ENCODE measurements at places on chromosomes 12 and 14.

GRCh38 chr12:89756585-89757398 lies 48.2 kb upstream of the ATP2B1 start:
- DNase-seq = peak; percentile 58

- DNase-seq = no peak
Observed at GRCh38 chr12:16594797-16595196, 11.2 kb downstream of the LMO3 start.

DNA sequence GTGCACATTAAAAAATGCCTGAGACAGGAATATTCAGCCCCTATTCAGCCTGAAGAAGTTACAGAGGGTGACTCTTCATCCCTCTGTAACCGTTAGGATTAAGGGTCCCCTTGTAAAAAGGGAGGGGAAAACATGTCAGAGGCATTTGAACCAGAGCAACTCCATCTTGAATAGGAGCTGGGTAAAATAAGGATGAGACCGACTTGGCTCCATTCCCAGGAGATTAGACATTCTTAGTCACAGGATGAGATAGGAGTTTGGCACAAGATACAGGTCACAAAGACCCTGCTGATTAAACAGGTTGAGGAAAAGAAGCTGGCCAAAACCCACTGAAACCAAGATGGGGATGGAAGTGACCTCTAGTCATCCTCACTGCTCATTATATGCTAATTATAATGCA lies 19.9 kb upstream of the MDM1 start:
- DNase-seq = no peak

GRCh38 chr14:92316937-92317336 lies 6.0 kb upstream of the SLC24A4 start:
- DNase-seq = no peak

DNA sequence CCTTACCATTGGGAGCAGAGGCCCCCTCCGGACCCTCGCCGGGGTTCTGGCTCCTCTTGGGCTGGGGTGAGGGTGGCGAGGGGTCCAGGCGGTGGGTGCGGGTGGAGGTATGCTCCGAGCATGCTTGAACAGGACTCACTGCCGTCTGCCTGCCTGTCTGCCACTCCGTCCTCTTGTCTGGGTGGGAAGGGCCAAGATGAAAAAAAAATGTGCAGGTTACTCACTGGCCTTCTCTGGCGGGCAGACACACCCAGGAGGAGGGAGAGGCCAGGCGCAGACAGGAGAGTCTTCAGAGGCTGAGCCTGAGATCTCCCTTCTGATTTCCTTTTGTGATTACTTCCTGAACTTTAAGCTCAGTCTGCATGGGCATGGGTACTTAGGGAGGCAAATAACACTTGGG lies 76.1 kb downstream of the STON2 start:
- DNase-seq = no peak

DNA sequence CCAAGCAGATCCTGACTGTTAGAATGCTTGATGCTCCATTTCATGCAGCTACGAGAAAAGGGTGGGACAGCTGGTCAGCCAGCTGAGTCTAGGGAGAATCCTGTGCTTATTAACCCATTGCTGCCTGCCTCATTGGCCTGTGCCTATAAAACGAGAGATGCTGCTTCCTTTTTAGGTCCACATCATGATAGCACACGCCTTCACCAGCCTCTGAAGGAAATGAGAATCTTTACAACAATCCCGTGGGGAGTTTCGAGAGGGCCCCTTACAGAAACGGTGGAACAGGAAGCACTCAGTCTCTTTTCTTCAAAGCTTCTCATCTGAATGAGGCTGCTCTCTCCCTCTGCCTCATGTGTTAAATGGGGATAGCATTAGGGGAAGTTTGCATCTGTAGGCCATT lies 147.3 kb upstream of the RFLNA start:
- no peak for DNase-seq

DNA sequence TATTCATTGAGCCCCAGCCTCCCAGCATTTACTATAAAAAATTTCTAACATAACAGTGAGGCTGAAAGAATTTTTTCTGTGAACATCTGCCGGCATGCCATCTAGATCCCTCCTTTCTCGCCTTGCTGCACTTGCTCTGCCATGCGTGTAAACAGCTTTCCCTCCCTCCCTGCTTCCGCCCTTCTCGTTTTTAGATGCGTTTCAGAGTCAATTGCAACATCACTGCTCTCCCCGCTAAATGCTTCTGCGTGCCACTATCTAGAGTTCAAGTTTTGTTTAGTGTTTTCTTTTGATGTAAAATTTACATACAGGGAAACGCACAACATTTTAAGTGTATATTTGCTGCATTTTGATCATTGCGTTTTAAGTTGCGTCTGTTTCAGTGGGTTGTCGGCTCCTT lies 83.6 kb downstream of the CCDC92 start:
- no peak for DNase-seq

- DNase-seq = no peak
Observed at GRCh38 chr14:37027188-37027824, 145.1 kb downstream of the SLC25A21 start.

DNA sequence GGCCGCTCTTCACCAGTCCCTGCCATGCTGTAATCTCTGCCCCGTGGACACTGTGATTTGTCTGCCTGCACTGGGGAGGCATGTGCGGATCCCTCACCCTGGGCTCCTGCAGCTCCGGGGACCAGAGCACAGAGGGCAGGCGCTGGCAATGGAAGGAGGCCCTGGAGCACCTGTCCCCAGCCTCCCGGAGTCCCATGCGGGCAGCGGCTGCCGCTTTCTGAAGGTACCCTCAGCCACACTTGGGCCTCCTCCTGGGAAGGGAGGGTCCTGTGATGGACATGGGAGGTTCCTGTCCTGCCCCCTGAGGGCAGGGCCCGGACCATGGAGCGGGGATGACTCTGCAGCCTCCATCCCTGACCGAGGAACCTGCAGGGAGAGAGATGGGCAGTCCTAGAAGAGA lies 297.4 kb upstream of the SFSWAP start:
- DNase-seq = no peak

DNA sequence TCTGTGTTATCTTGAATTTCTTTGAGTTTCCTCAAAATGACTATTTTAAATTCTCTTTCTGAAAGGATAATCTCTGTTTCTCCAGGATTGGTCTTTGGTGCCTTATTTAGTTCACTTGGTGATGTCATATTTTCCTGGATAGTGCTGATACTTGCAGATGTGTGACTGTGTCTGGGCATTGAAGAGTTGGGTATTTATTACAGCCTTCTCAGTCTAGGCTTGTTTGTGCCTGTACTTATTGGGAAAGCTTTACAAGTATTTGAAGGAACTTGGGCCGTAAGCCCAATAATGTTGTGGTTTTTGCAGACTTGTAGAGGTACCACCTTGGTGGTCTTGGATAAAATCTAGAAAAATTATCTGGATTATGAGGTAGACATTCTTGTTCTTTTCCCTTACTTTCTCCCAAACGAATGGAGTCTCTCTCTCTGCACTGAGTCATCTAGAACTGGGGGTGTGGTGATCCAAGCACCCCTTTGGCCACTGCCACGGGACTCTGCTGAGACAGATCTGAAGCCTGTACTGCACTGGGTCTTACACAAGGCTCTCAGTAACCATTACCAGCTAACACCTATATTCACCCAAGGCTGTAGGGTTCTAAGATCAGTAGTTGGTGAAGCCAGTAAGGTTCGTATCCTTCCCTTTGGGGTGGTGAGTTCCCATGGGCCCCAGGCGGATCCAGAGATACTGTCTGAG lies 703.7 kb upstream of the MGAT4C start:
- DNase-seq = no peak

DNA sequence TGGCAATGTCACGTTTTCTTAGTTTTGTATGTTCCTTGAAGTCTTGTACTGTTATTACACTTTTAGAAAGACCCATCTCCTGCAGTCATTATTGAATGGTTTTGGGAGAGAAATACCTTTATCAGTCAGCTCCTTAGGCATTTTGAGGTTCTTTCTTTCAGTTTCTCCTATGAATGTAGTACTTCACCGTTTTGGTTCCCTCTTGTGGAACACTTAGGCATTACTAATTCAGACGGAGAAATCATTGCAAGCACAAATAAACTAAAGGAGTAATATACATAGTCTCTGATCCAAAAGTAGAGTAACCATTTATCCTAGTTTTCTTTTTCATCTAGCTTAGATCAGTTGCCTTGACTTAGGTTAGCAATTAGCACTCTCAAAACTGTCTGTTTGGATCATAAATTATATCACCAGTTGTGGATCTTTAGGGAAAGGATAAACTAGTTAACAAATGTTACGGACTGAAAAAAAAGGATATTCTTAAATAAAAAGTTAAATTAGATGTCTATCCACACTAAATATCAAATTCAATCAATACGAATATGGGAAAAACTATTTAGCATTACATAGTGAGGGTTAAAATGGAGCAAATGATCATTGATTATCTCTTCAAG lies 1538.3 kb upstream of the SEL1L start:
- no peak for DNase-seq

DNA sequence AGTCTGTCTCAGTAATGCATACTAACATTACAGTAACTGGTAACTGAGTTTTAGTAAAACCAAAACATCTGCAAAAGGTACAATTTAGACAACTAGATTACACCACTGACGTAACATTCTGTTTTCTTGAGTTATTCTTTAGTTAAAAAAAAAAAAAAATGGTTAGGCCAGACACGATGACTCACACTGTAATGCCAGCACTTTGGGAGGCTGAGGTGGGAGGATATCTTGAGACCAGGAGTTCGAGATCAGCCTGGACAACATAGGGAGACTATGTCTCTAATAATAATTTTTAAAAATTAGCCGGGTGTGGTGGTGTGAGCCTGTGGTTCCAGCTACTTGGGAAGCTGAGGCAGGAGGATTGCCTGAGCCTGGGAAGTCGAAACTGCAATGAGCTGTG lies 34.1 kb downstream of the AP5M1 start:
- no peak for DNase-seq

DNA sequence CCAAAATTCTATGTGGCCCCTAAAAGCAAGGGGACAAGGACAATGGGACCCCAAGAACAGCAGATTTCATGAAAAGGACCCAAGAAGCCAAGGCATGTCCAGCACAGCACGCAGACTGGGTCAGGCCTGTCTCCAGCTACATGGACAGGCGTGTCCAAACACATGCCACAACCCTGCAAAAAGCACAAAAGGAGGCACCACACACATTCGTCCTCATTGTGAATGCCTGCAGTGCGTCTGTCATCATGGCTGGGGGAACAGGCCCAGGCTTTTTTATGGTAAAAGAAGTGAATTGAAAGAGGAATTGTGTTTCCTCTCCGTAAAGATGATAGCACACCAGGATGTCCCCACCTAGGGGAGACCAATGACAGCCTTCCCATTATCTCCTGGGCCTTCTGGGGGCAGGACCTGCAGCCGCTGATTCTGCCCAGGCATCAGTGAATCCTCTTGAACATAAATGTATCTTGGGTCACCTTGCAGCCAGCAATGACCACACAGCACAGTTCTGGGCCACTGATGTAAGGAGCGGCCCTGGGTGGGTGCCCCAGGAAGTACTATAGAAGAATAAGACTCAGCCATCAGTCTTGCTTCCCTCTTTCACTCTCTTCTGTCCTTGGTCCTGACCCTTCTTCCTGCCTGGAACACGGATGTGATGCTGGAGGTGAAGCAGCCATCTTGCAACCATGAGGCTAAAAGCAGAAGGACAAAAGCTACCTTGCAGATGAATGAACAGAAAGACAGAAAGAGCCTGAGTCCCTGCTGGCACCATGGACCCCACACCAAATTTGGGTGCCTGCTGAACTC lies 29.8 kb upstream of the C14orf180 start:
- DNase-seq = no peak

DNA sequence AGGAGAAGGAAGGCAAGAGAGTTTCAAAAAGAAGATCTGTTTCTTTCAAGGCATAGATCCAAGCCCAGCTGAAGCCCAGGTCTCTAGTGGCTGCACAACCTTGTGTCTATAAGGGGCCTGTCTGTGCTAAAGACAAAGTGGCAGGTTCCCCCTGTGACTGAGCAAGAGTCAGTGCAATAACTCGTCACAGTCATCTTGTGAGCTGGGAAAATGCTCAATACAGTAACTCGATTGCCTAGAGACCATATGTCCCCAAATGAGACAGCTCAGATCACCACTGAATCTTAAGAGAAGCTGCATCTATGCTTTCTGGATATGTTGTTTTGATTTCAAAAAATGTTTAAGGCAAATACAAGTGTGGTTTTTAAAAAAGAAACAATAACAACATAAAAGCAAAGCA lies 24.2 kb downstream of the ST8SIA1 start:
- no peak for DNase-seq

- DNase-seq = no peak
Observed at GRCh38 chr12:102800565-102800964, 116.5 kb downstream of the PAH start.

- DNase-seq = no peak
Observed at GRCh38 chr12:227286-227915, 13.4 kb upstream of the SLC6A12 start.

- no peak for DNase-seq
Observed at GRCh38 chr12:117718141-117718540, 250.6 kb downstream of the KSR2 start.

- DNase-seq = no peak
Observed at GRCh38 chr14:77622366-77622961, 6.0 kb upstream of the SPTLC2 start.

DNA sequence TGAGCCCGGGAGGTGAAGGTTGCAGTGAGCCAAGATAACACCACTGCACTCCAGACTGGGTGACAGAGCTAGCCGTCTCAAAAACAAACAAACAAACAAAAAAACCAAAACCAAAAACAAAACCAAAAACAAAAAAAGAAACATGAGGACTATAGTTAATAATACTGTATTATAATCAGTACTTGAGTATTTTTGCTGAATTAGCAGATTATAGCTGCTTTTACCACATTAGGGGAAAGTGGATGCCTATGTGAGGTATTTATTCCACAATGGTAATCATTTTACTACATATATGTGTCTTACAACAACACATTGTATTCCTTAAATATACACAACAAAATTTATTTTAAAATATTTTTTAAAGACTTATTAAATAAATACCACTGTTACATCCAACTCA lies 101.4 kb upstream of the PPP4R3A start:
- no peak for DNase-seq

- DNase-seq = no peak
Observed at GRCh38 chr14:33359288-33359881, 420.7 kb downstream of the NPAS3 start.

DNA sequence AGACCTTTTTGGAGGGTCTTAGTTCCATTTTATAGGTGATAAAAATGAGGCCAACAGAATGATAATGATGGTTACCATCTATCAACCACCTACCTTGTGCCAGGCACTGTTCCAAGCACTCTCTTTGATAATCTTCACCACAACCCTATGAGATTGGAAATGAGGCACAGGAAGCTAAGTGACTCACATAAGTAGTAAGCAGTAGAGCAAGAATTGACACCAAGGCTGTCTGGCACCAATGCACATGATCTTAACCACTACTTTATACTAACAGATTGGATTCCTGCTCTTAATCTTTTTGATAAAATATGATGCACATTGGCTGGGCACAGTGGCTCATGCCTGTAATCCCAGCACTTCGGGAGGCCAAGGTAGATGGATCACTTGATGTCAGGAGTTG lies 91.4 kb downstream of the DRAM1 start:
- DNase-seq = no peak
